ENCODE measurements at places on chromosomes 5 and 9.

DNA sequence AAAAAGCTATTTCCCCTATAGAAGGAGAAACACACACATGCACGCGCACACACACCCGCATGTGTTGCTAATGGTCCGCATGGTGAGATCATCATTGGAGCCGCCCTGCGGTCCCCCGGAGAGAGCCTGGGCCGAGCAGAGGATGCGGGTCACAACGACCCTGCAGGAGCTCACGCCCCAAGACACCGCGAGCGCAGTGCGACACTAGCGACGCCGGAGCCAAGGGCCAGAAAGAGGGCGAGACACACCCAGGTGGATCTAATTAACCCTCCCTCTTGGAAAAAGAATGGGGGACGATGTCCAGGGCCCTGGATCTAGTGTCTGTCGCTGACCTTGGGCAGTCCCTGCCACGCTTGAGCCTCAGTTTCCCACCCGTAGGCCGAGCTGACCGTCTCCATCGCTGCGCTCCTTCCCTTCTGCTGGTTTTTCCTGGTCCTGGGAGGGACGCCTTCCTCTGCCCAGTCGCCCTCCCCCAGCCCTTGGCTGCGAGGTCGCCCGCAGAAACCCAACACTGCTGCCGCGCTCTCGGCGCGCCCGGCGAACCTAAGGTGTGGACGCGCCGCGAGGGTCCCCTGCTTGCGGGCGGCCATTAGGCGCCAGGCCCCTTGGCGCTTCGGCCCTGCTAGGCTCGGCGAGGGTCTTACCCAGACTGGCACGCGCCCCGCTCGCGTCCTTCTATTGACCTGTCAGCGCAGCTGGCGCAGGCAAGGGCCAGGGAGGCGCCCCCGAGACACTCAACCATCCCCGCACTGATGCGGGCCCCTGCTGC, 47.5 kb upstream of the RNF20 start:
- DNase-seq, result peak; percentile 45

GRCh38 chr9:112864982-112865381, 25.7 kb downstream of the SLC46A2 start:
- no peak for DNase-seq

DNA sequence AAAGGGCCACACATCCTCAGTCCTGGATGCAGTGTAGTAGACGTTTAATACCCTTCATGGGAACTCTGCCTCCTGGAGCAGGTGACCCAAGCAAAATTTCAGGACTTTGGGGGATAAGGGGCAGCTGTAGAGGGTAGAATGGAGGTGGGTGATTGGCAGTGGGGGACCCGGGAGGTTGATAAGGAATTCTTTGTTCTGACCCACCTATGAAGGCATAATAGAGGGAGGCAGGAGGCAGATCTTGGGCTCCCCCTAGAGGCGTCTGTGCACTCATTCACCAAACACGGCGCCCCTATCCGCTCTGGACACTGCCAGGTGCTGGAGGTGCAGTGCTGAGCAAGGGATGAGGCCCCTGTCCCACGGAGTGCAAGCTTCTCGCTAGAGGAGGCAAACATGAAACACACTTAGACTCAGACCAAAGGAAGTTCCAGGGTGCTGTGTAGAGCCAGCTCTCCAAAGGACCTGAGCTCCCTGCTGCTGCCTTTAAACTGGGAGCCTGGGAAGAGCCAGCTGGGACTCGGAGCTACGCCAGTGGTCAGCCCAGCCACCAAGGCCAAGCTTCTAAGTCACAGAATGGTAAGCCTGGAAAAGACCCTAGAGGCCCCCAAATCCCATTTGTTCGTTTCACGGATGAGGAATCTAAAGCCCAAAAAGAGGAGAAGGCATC, 7.7 kb downstream of the IL17B start:
- DNase-seq, result no peak

- DNase-seq, result no peak
Measured at GRCh38 chr5:43209833-43210232, 17.8 kb downstream of the NIM1K start.

GRCh38 chr5:8953911-8954438, 591.9 kb downstream of the SEMA5A start:
- DNase-seq, result no peak

- no peak for DNase-seq
Measured at GRCh38 chr9:83299571-83299970, 236.6 kb upstream of the RASEF start.

DNA sequence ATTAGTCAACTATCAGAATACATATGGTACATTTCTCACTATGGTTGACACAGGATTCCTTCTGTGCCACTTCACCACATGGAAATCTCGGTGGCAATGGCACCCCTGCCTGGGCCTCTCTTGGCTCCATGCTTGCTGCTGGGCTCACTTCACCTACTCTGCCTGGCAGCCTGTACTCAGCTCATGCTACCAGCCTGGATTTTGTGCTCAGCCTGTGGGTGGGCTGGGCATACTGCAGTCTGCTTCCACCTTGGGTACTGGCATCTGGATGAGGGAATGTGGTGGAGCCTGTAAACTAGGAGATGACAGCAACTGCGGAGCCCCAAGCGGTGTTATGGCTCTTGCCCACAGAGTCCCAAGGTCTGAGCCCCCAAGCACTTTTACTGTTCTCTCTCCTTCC, 604.1 kb downstream of the MTRR start:
- no peak for DNase-seq

GRCh38 chr5:5798041-5798440, 375.6 kb downstream of the ICE1 start:
- DNase-seq, result no peak

DNA sequence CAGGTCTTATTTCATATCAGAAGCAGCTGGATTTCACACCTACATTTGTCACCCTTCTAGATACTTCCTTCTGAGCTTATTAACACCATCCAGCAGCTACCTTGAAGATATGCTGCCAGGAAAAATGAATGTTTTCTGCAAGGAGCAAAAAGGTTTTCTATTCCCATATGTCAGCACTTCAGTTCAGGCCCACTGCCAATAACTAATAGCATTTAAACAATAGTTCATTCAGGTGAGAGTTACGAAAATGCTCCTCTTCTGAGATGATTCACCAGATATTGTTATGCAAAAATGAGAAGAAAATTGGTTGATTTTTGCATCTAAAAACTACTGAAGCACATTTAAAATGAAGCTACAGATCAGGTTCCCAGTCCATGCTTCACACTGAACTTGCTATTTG, 56.4 kb upstream of the ISL1 start:
- no peak for DNase-seq

DNA sequence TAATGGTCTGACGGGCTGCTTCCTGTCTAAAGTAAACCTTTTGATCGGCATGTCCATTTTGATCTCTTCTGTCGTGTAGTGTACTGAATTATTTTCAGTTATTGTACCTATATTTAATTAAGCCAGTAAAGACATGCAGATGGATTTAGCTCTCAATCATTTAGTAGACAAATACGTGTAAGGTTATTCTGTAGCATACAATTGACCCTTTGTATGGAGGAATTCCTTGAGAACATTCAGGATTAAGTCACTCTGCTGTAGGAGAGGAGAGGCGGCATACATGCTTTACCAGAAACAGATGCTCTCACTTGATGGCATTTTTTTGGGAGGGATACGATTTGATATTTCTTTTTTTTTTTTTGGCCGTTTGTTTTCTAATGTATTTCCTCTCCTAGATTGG, 141.0 kb downstream of the PBX3 start:
- DNase-seq, result no peak

GRCh38 chr9:75108571-75108970, 20.3 kb downstream of the OSTF1 start:
- no peak for DNase-seq

- DNase-seq, result no peak
Measured at GRCh38 chr5:159951834-159952233, 35.6 kb downstream of the ADRA1B start.

- no peak for DNase-seq
Measured at GRCh38 chr5:172683264-172683644, 42.2 kb downstream of the NEURL1B start.

DNA sequence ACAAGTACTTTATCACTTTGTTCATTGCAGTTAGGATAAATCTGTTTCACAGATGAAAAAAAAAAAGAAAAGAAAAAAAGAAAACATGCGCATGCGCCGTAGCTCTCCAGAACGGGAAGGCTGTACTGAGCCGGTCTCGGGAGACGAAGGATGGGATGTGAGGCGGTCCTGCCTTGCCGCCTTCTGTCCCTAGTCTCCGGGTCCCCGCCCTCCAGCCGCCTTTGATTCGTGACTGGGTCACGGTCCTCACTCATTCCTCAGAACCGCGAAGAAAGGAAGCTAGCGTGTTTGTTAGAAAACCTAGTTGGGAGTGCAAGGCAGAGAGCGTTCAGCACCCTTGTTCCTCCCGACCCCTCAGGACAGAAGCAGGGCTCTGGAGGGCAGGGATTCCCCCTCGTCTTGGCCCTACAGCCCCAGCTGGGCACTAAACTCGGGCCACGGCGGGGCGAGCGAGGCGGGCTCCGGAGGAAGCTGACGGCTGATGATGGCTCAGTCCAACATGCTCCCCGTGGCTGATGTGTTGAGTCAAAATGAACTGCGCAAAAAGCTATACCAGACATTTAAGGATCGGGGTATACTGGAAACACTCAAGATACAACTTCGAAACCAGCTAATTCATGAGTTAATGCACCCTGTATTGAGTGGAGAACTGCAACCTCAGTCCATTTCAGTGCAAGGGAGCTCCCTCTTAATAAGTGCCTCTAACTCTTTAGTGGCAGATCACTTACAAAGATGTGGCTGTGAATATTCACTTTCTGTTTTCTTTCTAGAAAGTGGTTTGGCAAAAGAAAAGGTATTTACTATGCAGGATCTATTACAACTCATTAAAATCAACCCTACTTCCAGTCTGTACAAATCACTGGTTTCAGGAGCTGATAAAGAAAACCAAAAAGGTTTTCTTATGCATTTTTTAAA, 40.0 kb downstream of the CPLANE1 start:
- peak; percentile 24 for DNase-seq

- peak; percentile 37 for DNase-seq
Measured at GRCh38 chr9:121772600-121773285, 121.3 kb downstream of the DAB2IP start.

- no peak for DNase-seq
Measured at GRCh38 chr9:97866300-97866699, 13.3 kb downstream of the FOXE1 start.

GRCh38 chr5:62934319-62934718, 355.7 kb downstream of the LRRC70 start:
- DNase-seq, result no peak

DNA sequence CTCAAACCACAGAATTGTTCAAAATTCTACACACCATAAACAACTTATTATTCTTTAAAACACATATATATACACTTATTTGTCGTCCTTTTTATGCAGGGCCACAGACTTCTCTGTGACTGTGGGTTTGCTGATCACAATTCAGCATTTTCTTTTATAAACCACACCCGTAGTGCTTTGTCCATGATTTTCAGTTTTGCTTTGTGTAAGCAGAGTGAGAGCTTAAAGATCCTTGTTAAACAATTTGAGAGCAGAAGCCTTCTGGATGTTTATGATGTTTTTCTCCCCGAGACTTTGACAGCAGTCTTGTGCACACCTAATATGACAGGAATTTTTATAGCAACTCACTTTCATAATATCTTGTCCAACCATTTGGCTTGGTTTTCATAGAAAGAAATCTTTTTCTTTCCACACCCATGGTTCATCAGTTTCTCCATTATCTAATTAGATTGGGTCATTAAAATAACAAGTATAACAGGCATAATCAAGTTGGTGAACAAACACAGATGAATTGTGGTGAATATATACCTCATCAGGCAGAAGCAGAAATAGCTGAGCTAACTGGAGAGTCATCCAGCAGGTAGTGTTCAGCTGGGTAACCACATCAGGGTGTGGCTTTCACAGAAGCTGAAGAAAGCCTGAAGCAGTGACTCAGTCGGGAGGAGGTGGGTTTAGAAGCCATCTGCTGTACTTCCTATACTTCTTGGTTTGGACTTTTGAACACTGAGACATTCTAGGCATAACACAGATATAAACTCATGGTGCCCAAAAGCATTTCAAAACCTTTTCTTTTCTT, 232.8 kb downstream of the DOCK8 start:
- DNase-seq, result no peak

DNA sequence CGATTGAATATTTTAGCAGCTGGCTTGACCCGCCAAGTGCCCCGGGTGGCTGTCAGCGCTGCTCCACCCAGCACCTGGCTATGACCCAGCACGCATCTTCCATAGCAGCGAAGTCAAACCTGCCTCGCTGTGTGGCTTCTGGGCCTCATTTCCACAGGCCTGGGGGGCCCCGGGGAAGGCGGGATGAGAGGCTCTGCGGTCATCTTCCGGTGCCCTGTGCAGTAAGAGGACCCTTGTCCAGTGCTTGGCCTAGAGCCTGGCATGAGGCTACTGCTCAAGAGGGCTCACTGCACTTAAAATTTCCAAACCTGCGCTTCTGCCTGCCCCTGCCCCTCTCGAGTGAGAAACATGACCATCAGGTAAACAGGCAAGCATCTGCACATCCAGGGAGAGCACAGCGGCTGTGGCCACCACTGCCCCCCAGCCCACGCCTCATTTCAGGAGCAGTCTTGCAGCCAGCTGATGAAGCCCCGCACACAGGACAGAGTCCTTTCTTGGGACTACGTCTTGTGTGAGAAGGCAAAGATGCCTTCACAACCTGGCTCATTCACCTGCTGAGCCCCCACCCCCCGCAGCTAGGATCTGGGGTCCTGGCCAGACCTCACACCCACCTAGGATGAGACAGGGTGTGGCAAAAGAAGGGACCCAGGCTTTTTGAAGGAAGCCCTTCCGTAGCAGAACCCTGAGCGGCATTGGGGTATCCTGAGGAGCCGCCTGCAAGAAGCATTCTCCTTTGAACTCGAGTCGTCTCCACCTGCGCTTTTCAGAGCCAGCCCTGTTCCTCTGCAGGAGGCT, 69.5 kb upstream of the UNC5A start:
- DNase-seq, result no peak

GRCh38 chr9:6243746-6244145, 28.1 kb downstream of the IL33 start:
- no peak for DNase-seq

DNA sequence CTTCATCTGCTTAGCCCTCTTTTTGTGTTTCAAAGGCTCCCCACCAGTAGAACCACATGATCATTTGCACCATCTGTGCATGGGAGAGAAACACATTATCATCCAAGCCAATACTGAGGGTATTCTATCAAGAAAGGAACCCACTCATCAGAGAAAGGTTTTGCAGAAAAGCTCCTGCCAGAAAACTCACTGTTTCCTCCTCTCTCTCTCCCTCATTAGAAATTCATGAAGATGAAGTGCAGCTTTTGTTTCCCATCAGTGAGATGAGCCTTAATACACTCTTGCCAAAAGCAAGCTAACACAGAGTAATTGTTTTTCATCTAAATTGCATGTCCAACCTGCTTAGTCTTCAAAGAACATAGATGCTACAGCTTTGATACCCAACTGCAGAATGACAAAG, 142.4 kb upstream of the GRAMD2B start:
- DNase-seq, result no peak

DNA sequence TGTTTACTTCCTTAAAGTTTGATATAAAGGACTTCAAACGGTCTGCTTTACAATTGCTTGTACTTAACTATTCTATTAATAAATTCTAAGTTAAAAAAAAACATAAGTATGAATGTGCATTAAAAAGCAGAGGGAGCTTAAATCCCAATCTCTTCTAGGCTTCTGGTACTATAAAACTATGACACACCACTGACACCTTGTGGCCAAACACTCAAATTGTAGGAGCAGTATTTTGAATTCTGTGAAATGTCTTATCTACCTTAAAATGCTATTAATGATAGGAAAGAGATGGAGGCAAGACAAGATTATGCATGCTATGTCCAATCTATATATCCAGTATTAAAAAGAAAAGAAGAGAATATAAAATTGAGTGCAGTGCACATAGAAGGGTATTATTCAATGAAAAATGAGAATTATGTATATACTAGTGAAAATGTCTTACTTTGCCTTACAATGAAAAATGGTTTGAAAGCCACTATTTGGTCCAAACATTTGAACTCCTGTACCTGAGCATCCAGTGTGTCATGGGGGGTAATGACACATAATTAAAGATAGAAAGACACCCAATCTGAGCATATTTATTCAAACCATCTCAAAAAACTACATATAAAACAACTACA, 87.6 kb downstream of the ERP44 start:
- no peak for DNase-seq
